Memory B cell (primary cell): ENCODE measurements at places on chromosomes 3 and 15.

- no peak for DNase-seq
These were observed 46.7 kb downstream of the MESD start for GRCh38 chr15:80942746-80943565.

DNA sequence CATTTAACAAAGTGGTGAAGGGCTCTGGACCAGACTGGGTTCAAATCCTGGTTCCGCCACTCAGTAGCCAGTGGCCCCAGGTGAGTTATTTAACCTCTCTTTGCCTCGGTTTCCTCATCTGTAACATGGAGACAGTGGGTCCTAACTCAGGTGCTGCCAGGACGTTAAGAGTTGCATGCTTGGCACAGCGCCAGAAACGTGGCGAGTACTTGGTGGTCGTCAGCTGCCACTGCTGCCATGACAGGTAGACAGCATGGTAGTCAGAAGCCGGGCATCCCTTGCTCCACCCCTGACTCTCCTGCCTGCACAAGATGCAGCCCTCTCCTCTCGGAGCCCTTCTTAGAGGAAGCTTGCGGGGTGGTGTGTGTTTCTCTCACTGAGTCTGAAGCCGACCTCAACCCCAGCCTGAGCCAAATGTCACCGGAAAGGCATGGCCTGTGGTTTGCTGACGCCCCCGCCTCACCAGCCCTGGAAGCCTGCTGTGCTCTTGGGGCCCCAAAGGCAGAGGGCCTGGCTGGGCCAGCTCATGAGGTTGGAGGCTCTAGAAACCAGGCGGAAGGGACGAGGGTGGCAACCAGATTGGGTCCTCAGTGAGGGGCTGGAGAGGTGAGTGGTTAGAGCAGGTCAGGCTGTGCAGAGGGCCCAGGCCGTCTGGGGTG is 160.8 kb upstream of the TLE3 start:
- DNase-seq: peak; percentile 21

GRCh38 chr3:22959593-22959992 is 243.5 kb upstream of the UBE2E2 start:
- DNase-seq: no peak

- DNase-seq: peak; percentile 23
These were observed 19.9 kb downstream of the SPICE1 start for GRCh38 chr3:113495035-113495434.

DNA sequence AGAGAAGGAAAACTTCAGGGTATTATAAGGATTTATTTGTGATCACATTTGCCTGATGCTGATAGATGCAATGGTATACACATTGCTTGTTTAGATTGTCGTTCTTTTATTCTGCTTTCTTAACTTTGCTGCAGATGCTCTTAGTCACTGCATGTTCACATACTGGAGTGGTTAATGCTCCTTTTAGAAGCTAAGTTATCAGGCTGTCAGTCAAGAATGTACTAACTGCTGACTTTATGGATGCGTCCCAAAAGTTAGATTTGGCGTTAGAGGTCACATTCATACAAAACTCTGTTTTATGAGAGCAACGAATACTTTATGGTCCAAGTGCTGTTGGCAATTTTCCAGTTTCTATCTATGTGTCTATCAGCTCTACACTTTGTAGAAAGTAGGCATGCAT is 160.7 kb downstream of the BBX start:
- no peak for DNase-seq

DNA sequence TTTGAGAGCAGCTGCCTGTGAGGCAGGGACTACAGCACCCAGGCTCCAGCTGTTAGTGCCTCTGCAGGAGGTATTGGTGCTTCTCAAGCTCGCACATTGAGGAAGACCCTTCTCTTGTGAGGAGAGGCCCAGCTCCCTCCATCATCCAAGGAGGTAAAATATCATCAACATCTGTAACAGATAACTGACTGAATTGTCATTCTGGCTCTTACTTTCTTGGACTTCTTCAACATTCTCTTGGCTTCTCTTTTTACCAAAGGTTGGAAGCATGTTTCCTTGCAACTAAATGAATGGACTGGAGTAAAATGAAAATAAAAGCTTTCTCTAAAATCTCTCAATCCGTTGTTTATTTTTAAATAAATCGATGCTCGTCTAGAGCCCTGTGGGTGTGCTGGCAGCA is 53.1 kb upstream of the PXYLP1 start:
- no peak for DNase-seq

DNA sequence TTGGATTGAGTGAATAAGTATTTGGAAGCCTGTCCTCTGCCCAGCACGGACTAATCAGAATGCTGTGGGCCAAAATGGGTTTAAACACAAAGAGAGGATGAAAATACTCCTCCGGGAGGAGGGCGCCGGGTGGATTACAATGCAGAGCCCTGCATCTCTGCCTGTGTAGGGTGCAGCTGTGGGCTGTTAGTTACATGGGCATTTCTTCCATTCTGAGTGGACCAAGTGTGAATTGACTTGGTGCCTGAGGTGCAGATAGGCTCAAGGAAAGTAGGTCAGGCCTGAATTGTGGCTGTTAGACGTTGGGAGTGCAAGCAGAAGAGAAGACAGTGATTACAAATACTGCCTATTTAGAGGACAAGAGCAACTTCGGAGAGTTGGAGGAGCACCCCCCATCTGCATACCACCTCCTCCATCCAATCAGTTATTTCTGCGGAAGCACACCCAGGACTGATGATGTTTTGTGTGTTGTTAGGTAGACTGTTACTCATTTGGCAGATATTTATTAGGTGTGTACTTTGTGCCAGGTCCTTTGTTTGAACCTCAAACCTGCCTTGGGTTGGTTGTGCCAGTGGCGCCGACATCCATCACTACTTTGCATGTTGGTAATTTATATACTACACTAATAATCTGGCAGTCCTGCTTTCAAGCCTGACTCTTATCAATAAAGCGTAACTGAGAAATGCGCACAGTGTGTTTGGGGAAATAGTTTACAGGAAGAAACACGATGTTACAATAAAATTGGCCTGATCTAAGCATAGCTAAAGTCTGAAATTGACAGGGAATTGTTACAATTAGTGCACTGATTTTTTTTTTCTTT is 33.0 kb downstream of the PTPRG start:
- no peak for DNase-seq

DNA sequence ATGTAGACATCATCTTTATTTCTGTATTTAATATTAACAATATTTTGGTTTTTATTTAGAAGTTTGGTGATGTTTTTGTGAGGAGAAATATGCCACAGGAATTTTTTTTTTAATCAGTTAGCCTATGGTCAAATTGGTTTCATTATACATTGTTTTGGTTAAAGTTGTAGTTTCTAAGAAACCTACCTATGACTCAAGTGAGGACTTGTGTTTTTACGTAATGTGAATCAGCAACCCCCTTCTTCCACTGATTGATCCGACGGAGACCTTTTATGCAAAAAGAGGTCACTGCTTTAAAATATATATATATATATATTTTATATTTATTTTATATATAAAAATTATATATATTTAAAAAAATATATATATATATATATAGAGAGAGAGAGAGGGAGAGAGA is 698.1 kb downstream of the FHIT start:
- DNase-seq: no peak

- no peak for DNase-seq
These were observed 78.8 kb upstream of the UBE2E1 start for GRCh38 chr3:23726811-23727548.

- DNase-seq: no peak
These were observed 30.1 kb upstream of the CFAP20DC start for GRCh38 chr3:59079962-59080361.

- no peak for DNase-seq
These were observed 756.7 kb upstream of the SEMA6D start for GRCh38 chr15:46960581-46960980.

DNA sequence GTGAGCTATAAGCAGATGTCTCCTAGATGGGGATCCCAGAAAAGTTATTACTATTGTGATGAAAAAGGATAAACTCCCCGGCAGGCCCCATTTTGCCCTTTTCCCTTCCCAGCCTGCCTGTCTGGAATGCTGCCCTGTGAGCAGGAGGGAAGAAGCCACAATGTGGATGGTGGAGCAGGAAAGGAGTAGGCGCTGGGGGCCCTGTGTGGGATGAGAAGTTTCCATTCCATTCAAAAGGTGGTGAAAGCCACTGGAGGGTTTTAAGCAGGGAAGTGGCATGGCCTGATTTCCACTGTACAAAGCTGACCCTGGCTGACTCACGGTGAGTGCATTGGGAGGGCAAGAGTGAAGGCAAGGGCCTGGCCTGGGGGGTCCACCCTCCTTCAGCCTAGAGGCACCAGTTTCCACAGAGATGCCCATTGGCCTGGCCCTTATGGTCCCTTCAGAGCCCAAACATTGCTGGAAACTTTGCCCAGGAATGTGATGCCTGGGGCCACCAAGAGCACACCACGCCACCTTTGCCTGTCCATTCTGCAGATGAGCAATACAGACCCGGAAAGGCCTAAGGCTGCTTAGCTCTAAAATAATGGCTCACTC is 206.9 kb downstream of the RPLP1 start:
- DNase-seq: no peak

DNA sequence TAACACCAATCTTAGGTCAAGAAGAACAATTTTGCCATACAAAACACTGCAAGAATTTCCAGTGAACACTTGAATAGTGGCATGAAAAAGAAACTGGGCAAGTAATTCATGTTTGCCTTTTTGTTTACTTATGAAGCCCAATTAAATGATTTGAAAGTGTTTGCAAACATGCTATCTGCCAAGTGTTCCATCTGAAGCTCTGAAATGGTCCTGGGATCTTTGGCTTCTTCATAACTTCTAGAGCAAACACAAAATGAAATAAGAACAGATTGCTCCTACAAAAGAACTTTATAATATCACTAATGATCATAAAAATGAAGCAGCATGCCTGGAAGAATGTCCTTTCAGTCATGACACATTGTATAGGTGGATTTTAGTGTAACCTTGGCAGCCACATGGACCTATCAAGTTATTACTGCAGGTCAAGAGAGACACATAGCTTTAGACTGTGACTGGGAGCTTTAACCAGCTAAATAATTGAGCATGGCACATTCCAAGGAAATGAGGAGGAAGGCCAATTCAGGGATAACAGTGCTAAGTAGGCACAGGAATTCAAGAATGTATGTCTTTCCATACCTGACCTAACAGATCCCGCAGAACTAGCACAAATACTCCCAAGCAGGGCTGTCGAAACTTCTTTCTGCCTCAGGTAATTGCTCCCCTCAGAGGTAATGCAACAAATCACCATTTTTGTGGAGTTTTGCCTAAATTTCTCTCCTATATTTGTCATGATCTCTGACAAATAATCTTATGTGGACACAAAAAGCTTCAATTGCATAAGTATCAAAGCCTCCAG is 144.6 kb downstream of the DUT start:
- DNase-seq: no peak

- DNase-seq: no peak
These were observed 38.5 kb downstream of the DNAJB8 start for GRCh38 chr3:128427872-128428822.

DNA sequence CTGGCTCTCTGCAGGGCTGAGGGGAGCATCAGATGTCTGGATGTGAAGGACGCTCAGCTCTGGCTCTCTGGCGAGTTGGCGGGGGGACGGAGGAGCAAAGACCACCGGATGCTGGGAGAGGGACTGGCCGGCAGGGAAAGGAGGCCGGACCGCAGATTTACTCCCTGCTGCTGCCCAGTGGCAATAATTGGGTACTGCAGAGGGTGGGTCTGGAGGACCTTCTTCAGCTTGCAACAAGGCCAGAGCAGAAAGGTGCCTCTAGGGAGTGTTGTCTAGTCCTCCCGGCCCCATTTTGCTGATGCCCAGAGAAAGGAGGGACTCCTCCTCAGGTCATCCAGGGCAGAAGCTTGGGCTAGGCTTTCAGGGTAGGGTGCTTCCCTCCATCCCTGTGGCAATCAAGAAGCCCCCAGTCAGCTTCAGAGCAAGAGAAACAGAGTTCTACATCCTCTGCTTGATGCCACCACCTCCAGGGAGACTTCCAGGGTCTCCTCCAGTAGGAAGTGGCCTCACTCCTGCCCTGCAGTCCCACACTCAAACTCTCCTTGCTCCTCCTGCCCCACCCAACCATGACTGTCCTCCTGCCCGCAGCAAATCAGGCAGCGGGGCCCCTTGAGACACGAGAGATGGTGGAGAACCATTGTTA is 20.3 kb upstream of the CSPG4 start:
- DNase-seq: peak; percentile 68

- no peak for DNase-seq
These were observed 21.3 kb downstream of the PGPEP1L start for GRCh38 chr15:98986281-98986680.

- DNase-seq: no peak
These were observed 111.2 kb downstream of the GMPS start for GRCh38 chr3:155981669-155982068.

- no peak for DNase-seq
These were observed 100.7 kb downstream of the SNRPN start for GRCh38 chr15:25055356-25056068.

GRCh38 chr15:85609492-85609891 is 185.2 kb downstream of the KLHL25 start:
- DNase-seq: no peak
